Stomach (tissue), 19 donors: ENCODE measurements at places on chromosomes 2 and 18. TPM values are rescaled to one million over a fixed set of nuclear protein-coding genes. Genes with fewer than 3 reads are reported as not detected.

CNOT9 gene
- total RNA-seq = 24.6 TPM

CHRND gene
- not detected for total RNA-seq

B3GNT7 gene
- total RNA-seq = 138 TPM

AQP4 gene
- 115 TPM for total RNA-seq

DNA sequence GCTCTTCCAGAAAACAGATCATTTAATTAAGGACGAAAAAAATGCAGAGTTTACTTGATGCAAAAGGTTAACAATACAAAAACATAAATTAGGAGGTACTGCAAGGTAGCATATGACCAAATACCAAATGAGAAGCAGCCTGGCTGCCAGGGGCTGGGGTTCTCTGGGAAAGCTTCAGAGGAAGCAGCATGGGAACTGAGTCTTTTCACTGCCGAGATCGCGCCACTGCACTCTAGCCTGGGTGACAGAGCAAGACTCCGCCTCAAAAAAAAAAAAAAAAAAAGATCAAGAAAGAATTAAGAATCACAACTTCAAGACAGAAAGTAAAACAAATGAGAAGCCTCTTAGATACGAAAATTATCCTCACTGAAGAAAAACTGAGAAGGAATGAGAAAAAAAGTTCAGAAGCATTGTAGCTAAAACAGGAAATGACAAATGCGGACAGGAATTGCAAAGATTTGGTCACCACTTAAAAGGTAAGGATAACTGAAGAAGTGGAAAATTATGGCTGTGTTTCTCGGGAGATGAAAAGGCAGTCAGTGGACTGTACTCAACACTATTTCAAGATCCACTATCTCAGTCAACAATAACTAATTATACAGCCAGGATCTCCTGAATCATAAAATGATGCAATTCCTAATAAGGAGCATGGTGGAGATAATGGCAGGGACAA is 4.3 kb downstream of the SEPTIN10 start:
- DNase-seq = no peak

GRCh38 chr18:35464831-35465279 is 32.9 kb downstream of the INO80C start:
- DNase-seq = no peak

DNA sequence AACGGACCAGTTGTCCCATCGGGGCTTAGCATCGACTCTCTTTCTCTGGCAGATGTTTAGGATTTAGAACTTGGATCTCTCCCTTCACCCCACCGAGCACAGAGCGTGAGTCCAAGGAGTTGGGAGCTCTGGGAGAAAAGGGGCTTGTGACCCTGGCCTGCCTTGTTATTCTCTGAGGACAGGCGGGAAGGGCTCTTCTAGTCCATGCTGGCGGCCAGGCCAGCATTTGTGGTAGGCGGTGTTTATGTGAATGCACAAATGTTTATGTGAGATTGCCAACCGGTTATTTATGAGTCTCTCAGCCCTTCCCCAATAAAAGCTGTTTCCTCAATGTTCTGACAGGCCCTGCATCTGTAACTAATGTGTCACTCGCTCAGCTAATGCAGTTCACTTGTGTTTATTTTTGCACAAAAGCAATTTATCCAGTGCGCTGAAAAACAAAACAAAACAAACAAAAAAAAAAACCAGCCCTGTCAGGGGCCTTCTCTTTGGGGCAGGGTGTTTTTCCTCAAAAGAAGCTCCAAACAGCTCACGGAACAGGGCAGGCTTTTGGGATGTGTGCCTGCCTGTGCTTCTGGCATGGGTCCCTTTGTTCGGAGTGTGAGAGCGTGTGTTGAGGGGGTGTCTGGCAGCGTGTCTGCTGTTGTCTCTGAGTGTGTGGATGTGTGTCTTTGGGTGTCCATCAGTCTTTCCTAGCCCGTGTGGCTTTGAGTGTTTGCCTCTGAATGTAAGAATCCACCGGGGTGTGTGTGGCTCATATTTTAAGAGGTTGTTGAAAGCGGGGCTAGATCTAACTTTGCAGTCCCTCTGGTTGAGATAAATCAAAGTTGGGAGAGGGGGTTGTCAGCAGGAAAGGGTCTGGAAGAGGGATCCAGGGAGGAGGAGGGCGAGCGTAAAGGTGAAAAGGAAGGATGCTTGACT is 52.8 kb upstream of the HAAO start:
- DNase-seq = no peak

DNA sequence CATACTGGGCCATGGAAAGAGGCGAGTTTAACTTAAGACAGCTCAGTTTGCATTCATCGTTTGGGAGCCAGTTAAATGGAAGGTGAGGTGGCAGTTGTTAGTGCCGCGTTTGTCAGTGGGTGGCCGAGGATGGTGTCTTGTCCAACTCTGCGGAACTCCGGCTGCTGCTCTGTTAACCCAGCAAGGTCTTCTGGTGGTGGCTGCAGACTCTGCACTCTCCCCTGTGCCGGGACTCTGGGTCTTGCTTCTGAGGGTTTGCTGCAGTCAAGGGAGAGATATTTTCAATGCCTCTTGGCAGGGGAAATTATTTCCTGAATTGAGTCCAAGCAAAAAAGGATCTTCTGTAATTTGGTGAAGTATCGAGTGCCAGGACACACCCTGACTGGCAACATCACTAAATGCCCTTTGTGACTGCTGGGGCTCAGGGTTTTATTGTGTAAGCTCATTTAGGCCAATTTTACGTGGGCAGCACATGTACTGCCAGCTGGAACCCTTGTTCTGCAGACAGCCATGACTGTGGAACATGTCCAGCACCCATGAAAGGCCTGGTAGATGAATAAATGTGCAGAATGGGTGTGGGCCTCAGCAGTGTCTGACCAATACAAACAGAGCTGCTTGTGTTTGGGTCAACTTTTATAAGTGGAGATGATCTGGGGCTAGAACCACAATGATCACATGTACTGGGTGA is 58.1 kb downstream of the IL1R2 start:
- DNase-seq = no peak

GRCh38 chr2:211868996-211869533 is 669.5 kb downstream of the ERBB4 start:
- DNase-seq = no peak

DNA sequence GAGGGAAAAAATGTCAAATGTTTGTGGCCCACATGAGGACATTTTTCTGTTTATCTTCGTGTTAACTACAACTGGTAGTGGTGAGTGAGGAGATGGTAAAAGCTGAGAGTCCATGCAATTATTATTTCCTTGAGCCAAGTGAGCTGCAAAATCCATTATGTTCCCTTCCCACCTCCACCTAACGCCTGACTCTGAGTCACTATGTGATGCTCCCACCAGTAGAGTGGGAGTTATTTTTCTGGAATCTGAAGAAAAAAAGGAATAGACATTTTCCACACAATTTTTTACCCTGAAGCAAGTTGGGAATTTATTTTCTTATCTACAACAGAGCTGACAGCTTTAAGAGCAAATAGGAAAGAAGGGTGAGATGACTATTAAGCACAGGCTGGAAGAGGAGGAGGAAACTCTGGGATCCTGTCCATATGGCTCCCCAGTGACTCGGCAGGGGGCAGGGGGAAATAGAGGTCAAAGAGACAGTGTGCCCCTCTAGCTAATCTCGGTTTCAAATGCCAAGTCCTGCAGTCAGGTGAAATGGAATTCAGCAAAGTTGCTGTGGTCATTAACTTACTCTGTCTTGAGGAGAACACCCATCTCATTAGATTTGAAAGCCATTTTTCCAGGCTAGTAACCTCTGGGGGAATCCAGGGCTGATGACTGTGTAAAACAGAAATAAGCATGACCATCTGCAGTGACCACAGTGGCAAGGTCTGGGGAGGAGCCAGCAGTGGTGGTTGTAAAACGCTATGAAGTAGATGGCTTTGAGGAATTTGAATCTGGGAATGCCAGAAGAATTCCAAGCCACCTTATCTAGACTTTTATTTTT is 463.9 kb downstream of the STK39 start:
- peak; percentile 15 for DNase-seq

DNA sequence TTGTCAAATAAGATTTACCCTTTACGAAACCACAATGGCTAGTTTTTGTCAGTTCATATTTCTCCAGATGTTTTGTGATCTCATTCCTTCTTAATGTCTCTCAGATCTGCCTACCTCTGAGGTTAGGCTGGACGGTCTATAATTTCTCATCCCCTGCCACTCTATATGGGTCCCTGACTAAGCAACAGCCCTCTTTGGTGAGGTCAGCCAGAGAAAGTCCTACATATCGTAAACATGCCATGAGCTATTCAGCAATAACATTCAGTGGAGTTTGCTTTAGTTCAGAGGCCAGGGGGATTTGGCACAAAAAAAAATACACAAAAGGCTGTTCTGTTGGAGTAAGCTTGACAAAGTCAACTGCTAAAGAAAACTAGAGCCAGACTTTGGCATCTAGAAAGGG is 192.1 kb upstream of the NCKAP5 start:
- no peak for DNase-seq

DNA sequence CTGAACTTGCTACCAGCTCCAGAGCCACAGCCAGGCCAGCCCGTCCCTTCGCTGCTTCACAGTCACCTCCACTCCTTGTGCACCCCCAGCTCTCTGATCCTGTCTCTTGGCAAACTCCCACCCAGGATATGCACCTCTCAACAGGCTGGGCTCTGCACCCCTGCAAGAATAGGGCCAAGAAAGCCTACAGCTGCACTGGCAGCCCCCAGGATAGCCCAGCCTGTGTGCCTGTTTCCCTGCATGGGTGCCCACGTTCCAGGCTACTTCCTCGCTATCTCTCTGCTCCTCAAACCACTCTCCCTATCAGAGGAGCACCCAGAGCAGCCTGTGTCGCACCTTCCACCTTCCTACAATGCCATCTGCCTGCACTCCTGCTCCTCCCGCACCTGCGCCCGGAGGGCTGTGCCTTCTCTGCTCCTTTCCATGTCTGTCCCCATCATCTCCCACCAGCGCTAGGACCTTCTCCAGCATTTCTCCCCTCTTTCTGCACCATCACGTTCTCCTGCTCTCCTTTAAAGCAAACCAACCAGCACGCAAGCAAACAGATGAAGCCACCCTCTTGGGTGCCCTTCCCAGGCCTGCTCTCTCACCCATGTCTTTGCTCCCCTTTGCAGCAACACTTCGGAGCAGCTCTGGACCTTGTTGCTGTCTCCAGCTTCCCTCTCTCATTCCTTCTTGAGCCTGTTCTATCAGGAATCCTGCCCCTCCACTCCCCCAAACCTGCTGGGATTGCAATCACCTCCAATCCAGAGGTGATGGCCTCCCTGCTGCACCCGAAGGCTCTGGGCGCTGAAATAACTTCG is 313.2 kb upstream of the HS6ST1 start:
- no peak for DNase-seq

DNA sequence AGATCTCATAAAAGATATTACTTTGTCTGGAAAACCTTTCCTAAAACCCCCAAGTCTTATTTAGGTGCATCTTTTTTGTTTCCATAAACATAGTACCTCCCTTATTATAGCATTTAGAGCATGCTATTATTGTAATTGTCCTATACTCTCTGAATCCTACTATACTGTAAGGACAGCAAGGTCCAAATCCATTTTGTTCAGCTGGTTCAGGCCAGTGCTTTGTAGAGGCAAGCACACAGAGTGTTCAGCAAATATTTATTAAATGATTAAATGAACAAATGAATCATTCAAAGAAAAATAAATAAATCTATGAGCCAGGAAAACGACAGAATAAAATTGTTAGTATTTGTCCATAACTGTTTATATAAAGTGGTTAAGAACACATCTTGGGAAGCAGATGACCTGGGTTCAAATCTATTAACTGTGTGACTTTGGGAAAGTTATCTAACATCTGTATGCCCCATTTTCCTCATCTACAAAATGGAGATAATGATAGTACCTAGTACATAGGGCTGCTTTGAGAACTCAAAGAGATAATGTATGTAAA is 86.0 kb downstream of the COL3A1 start:
- DNase-seq = no peak

DNA sequence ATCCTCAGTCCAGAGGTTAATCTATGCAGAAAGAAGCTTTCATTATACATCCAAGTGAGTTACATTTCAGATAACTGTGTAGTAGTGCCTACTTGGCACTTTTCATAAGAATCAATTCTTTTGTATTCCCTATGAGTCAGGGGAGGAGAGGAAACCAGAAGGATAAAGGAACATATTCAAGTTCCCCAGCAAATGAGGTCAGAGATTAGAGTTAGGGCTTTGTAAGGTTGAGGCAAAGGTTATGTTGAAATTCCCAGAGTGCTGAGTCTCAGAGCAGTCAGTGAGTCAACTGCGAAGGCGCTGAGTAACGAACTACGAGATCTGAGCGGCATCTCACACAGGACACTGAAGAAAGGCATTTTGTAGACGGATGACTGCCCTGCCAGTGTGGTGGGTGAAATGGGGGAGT is 25.1 kb upstream of the ME2 start:
- peak; percentile 54 for DNase-seq

DNA sequence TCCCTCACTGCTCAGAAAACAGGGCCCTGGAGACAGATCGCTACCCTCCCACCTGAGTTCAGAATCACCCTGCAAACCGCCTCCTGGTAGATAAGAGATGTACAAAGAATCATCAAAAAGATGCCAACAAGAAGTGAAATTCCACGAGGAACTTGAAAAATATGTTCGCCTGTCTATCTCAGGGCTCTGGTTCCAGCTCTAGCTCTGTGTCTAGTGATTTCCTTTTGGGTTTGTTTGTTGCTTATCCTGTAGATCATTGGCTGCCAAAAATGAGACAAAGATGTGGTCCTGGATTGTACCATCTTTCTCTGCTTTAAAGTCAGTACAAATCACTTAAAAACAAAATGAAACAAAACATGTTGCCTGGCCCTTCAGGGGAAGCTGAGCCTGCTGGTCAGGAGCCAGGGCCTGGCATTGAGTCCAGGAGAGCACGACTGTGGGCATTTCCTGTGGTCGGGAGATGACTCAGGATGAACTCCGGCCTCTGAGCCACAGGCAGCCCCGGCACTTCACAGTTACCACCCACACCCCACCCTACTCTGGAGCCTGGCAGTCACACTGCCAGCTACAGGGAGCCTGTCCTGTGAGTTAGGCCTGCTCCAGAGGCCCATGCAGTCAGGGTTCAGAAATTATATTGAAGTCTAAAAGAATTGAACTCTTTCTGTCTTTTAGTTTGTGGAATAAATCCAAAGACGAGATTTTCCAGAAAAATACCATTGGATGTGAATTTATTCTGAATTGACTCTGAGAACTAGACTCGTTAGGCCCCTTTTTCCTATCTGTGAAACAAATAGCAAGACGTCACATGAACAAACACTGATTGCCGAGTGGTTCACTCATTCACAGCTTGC is 8.0 kb upstream of the ITGB6 start:
- peak; percentile 86 for DNase-seq

DNA sequence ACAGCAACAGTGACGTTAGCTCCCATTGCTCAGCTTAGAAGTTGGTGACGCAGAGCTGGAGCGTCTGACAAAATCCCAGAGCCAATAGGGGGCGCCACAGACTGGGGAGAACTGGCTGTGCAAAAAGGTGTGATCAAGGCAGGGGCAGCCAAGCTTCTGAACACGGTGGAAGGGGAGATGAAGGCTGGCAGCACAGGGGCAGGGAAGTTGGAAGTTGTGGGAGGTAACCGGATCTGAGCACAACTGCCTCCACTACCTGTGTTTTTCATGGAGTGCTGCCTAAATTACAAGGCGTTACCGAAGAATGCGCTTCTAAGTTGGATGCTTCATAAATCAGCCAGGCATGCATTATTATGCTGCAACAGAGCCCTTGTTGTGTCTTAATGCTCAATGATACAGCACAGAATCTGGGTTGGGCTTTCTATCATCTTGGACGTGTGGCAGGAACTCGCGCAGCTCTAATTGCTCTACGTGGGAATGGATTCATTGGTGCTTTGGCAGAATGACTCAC is 370.0 kb downstream of the SLC4A3 start:
- no peak for DNase-seq

- no peak for DNase-seq
Observed at GRCh38 chr18:2169656-2170055, 401.6 kb downstream of the METTL4 start.
